ENCODE measurements at places on chromosomes 1 and 21.

DNA sequence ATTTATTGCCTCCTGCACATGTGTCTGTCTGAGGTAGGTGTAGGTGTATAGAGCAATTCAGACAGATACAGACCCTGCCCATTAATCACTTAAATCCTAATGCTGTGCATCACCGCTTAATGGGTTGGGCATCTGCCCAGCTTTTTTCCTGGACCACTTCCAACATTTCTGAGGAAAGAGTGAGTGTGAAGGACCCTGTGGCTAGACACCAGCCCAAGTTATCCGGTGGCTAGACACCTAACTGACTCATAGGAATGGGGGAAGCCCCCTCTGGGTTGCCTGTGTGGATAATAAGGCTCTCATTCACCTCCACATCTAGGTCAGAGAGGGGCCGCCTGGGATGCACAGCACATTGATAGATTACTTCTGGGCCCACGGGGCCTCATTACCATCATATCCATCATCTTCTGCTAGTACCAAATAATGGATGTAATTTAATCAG, 121.1 kb upstream of the RAVER2 start:
- no peaks in the 10 kb centered on the region for H3K27me3 ChIP-seq
- H3K4me1 ChIP-seq: no peaks in the 10 kb centered on the region
- H3K4me3 ChIP-seq: no peak overlapping the region
- no peak for DNase-seq
- H3K36me3 ChIP-seq: no peaks in the 10 kb centered on the region

- DNase-seq: no peak
- H3K4me1 ChIP-seq: no peaks in the 10 kb centered on the region
- no peaks in the 10 kb centered on the region for H3K27me3 ChIP-seq
- H3K27ac ChIP-seq: no peak overlapping the region
Measured at GRCh38 chr1:24981631-24982005, 51.5 kb upstream of the RUNX3 start.

- no peak overlapping the region for H3K4me3 ChIP-seq
- no peaks in the 10 kb centered on the region for H3K27me3 ChIP-seq
- DNase-seq: no peak
- H3K36me3 ChIP-seq: peaks cover 42% of the 10 kb centered on the region
Measured at GRCh38 chr1:11833497-11833896, 14.1 kb downstream of the NPPA start.

- no peak for DNase-seq
- no peaks in the 10 kb centered on the region for H3K36me3 ChIP-seq
- H3K4me1 ChIP-seq: no peaks in the 10 kb centered on the region
- no peaks in the 10 kb centered on the region for H3K27me3 ChIP-seq
- no peak overlapping the region for H3K27ac ChIP-seq
Measured at GRCh38 chr1:111777301-111777700, 21.6 kb downstream of the DDX20 start.

- H3K4me3 ChIP-seq: no peak within 1 kb of the TSS
- no peak for DNase-seq
- no peak within 1 kb of the TSS for H3K27ac ChIP-seq
- H3K4me1 ChIP-seq: no peaks in the 10 kb centered on the region
- no peaks in the 10 kb centered on the region for H3K27me3 ChIP-seq
- no peaks in the 10 kb centered on the region for H3K36me3 ChIP-seq
Measured at GRCh38 chr1:9996624-9997582, at the start of gene RBP7. Gene RBP7 (plus strand): TSS chr1:9997228. CDS start chr1:9997259, 31 bp downstream.

GRCh38 chr1:23370330-23370708, 683 bp upstream of the ZNF436 start:
- no peak overlapping the region for H3K27ac ChIP-seq
- no peaks in the 10 kb centered on the region for H3K4me1 ChIP-seq
- H3K36me3 ChIP-seq: no peaks in the 10 kb centered on the region

- H3K27me3 ChIP-seq: no peaks in the 10 kb centered on the region
- H3K4me3 ChIP-seq: no peak overlapping the region
- H3K27ac ChIP-seq: no peak overlapping the region
- peaks cover 7% of the 10 kb centered on the region for H3K4me1 ChIP-seq
Measured at GRCh38 chr21:46618738-46619379, 14.0 kb upstream of the S100B start.

- DNase-seq: no peak
- peak overlapping the region; percentile 60 for H3K27ac ChIP-seq
- no peaks in the 10 kb centered on the region for H3K27me3 ChIP-seq
- H3K4me3 ChIP-seq: no peak overlapping the region
- peaks cover 20% of the 10 kb centered on the region for H3K4me1 ChIP-seq
Measured at GRCh38 chr1:184825571-184825970, 70.9 kb upstream of the EDEM3 start.

GRCh38 chr1:113399062-113399583, 8.8 kb downstream of the MAGI3 start:
- H3K4me3 ChIP-seq: no peak overlapping the region
- DNase-seq: no peak
- H3K27ac ChIP-seq: no peak overlapping the region
- no peaks in the 10 kb centered on the region for H3K36me3 ChIP-seq
- no peaks in the 10 kb centered on the region for H3K27me3 ChIP-seq

- no peaks in the 10 kb centered on the region for H3K27me3 ChIP-seq
- DNase-seq: peak; percentile 39
- H3K27ac ChIP-seq: peak overlapping the region; percentile 3
- H3K4me1 ChIP-seq: peaks cover 41% of the 10 kb centered on the region
Measured at GRCh38 chr1:45370575-45370974, 30.3 kb upstream of the MUTYH start.

GRCh38 chr1:246029616-246030015, 477.5 kb downstream of the SMYD3 start:
- H3K4me3 ChIP-seq: no peak overlapping the region
- DNase-seq: no peak
- H3K27ac ChIP-seq: no peak overlapping the region
- H3K36me3 ChIP-seq: no peaks in the 10 kb centered on the region

GRCh38 chr1:176450526-176450925, 12.4 kb upstream of the PAPPA2 start:
- no peak overlapping the region for H3K4me3 ChIP-seq
- no peaks in the 10 kb centered on the region for H3K36me3 ChIP-seq
- no peak overlapping the region for H3K27ac ChIP-seq

DNA sequence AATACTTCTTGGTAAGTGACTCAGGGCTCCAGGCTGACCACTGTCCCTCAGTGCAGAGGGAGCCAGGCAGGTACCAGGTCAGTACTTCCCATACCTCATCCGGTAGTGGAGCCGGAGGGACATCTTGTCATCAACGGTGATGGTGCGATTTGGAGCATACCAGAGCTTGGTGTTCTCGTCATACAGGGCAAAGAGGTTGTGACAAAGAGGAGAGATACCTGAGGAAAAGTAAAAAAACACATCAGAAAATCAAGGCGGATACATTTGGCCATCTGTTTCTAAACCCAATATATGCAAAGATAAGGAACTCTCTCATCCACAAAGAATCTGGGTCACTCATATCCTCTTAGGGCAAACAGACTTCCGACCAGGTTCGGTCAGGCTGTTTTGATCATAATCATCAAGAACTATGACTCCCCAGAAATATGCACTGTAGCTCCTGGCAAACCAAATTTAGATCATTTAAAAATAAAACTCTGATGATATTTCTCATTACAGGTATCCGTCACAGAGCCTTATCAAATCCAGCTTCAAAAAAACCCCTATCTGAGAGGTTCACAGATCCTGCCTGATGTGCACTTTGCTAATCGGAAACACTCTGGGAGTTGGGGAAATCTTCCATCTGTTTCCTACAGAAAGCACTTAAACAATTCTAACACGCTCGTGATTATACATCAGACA, 87.3 kb downstream of the JAK1 start:
- no peaks in the 10 kb centered on the region for H3K27me3 ChIP-seq
- H3K27ac ChIP-seq: no peak overlapping the region
- H3K36me3 ChIP-seq: peaks cover 8% of the 10 kb centered on the region
- H3K4me3 ChIP-seq: no peak overlapping the region
- H3K4me1 ChIP-seq: peaks cover 30% of the 10 kb centered on the region

DNA sequence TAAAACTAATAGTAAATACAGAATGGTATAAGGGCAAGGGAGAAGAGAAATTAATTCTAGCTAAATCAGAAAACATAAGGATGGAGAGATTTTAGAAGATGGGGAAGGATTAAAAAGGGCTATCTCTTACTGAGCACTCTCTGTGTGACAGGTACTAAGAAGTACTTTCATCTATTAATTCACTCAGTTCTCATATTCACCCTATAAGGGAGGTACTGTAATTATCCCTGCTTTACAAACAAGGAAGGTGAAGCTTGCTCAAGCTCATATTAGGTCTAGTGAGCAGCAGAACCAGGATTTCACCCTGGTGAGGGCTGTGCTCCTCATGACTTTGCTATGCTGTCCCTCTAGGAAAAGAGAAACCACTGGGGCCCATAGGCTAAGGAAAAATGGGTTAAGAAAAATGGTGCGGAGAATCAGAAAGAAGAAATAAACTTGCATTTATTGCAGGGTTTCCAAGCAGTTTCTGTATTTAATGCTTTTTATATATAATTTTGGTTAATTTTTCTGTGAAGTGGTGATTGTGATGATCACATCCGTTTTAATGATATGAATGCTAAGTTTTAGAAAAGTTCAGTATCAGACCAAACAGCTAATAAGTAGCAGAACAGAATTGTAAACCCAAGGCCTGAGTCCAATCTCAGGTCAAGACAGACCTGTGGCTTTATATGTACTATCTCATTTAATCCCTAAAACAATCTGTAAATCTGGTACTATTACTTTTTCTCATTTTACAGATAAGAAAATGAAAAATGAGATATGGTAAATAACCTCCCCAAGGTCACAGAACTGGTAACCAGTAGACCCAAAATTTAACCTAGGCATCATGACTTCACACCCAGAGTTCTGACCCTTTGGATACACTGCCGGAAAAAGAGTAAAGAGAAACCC, 1.7 kb downstream of the PCNX2 start:
- no peaks in the 10 kb centered on the region for H3K36me3 ChIP-seq
- no peak overlapping the region for H3K27ac ChIP-seq
- H3K4me3 ChIP-seq: no peak overlapping the region
- DNase-seq: no peak
- H3K27me3 ChIP-seq: no peaks in the 10 kb centered on the region
- H3K4me1 ChIP-seq: peaks cover 8% of the 10 kb centered on the region

- H3K4me1 ChIP-seq: no peaks in the 10 kb centered on the region
- DNase-seq: no peak
- H3K36me3 ChIP-seq: no peaks in the 10 kb centered on the region
- no peak overlapping the region for H3K27ac ChIP-seq
- no peak overlapping the region for H3K4me3 ChIP-seq
Measured at GRCh38 chr1:34113362-34113761, 51.7 kb downstream of the CSMD2 start.

DNA sequence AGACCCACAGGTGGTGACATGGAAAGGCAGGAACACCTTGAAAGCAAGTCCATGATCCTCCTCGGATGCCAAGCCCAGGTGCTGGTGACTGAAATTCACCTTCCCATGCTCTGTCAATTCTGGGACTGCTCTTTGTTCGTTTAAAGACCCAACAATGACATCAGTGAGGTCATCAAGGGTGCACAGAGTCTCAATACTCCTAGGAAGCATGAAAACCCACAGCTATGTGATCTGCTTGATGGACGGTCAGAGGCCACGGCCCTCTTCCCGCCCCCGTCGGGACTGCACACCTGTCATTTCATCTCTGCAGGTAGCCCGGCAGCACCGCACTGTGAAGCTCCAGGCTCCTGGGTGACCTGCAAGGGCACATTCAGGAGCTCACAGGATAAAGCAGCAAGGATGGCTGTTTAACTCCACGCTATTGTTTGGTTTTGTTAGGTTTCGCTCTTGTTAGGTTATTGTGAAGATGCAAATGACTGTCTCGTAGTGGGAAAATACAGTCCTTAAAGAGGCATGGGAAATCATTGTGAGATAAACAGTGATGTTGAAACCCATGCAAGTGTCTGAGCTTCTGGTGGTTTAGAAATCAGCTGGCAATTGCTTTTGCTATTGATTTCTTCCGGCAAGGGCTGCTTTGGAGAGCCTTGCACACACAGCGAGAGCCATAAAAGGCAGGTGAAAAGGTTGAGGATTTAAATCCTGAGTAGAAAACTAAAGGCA, 124.8 kb upstream of the AJAP1 start:
- no peak overlapping the region for H3K4me3 ChIP-seq
- H3K36me3 ChIP-seq: no peaks in the 10 kb centered on the region
- H3K27ac ChIP-seq: no peak overlapping the region
- H3K4me1 ChIP-seq: no peaks in the 10 kb centered on the region

DNA sequence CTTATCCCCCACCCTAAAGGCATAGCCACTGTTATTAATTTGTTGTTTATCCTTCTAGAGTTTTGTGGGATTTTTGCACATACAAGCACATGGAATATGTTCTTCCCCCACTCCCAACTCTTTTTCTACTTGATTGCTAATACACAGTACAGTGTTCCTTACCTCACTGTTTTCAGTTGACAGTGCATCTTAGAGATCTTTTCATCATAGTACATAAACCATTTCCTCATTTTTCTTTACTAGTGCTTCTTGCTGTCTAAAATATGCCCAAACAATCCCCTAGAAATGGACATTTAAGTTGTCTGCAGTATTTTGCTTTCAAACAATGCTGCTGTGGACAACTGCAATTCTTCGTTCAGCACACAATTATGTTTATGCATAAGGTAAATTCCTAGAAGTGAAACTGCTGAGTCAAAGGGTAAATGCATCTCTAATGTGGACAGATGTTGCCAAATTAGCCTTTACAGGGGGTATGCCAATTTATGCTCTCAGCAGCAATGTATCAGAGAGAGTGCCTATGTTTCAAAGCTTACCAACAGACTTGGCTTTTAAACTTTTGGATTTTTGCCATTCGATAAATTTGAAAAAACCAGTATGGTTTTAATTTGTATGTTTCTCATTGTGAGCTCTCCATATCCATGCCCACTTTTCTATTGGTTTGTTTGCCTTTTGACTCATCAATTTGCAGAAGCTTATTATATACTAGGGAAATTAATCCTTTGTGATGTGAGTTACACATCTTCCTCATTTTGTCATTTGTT, 132.6 kb downstream of the MRPS6 start:
- H3K27ac ChIP-seq: no peak overlapping the region
- no peak overlapping the region for H3K4me3 ChIP-seq
- no peaks in the 10 kb centered on the region for H3K4me1 ChIP-seq
- DNase-seq: peak; percentile 36
- no peaks in the 10 kb centered on the region for H3K36me3 ChIP-seq
- H3K27me3 ChIP-seq: no peaks in the 10 kb centered on the region

- H3K36me3 ChIP-seq: no peaks in the 10 kb centered on the region
- H3K27ac ChIP-seq: no peak overlapping the region
- no peak for DNase-seq
- no peak overlapping the region for H3K4me3 ChIP-seq
- no peaks in the 10 kb centered on the region for H3K27me3 ChIP-seq
Measured at GRCh38 chr1:8115031-8115768, 89.1 kb upstream of the ERRFI1 start.

DNA sequence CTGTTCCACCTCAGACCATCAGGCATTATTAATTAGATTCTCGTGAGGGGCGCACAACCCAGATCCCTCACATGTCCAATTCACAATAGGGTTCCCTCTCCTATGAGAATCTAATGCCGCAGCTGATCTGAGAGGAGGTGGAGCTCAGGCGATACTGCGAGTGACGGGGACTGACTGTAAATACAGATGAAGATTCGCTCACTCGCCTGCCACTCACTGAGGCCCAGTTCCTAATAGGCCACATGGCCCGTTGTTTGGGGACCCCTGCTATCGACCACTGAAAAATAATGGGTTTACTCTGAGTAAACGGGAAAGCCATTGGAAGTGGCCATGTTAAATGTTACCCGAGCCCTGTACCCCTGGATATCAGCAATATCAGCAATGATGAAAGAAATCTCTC, 65.9 kb downstream of the GRIK1 start:
- H3K4me1 ChIP-seq: no peaks in the 10 kb centered on the region
- no peak for DNase-seq
- H3K4me3 ChIP-seq: no peak overlapping the region
- H3K27me3 ChIP-seq: no peaks in the 10 kb centered on the region
